ENCODE measurements at places on chromosomes 2 and 18. TPM values are rescaled to one million over a fixed set of nuclear protein-coding genes. Genes with fewer than 3 reads are reported as not detected.

The GREB1L gene
- total RNA-seq: 7.2 TPM

The ERBB4 gene
- 12.7 TPM for total RNA-seq

The CYP26B1 gene
- 11.7 TPM for total RNA-seq

The RAX gene
- not detected for total RNA-seq

The OTOS gene
- not detected for total RNA-seq

The EGR4 gene
- total RNA-seq: not detected

The SERPINB13 gene
- total RNA-seq: not detected

The CERKL gene
- total RNA-seq: not detected

The KCNIP3 gene
- 5.8 TPM for total RNA-seq

The VAMP8 gene
- 9.8 TPM for total RNA-seq

The ITPRIPL1 gene
- 4.4 TPM for total RNA-seq

The CDCA7 gene
- 7.8 TPM for total RNA-seq

The CYS1 gene
- 11.5 TPM for total RNA-seq

The METTL8 gene
- 16.7 TPM for total RNA-seq

The GPR75 gene
- 0.75 TPM for total RNA-seq

The DSG3 gene
- not detected for total RNA-seq

The ABCB11 gene
- 0.04 TPM for total RNA-seq

The CLIP4 gene
- 18.7 TPM for total RNA-seq

The WDR75 gene
- 39.6 TPM for total RNA-seq

The TYW5 gene
- total RNA-seq: 8.2 TPM

The DNAH6 gene
- total RNA-seq: 0.18 TPM

The SERPINB10 gene
- 0.04 TPM for total RNA-seq

The CTLA4 gene
- 0.31 TPM for total RNA-seq

The COL6A3 gene
- 370 TPM for total RNA-seq

The MGAT5 gene
- total RNA-seq: 24.5 TPM

The OTX1 gene
- not detected for total RNA-seq

The SLC8A1 gene
- total RNA-seq: 36.8 TPM

The SLC9A2 gene
- 2.7 TPM for total RNA-seq

The CACNB4 gene
- total RNA-seq: 7.2 TPM

The CGREF1 gene
- 6.7 TPM for total RNA-seq

The SMARCAL1 gene
- total RNA-seq: 9.0 TPM

The ANO7 gene
- total RNA-seq: 0.35 TPM

The CPS1 gene
- total RNA-seq: 2.1 TPM

The CCDC102B gene
- 30.9 TPM for total RNA-seq

The CNRIP1 gene
- 21.1 TPM for total RNA-seq

The UPP2 gene
- total RNA-seq: not detected

The RGPD4 gene
- 0.04 TPM for total RNA-seq

The GPR45 gene
- not detected for total RNA-seq

The CD8B2 gene
- 0.09 TPM for total RNA-seq

The ARMC9 gene
- 6.6 TPM for total RNA-seq

The RAPGEF4 gene
- total RNA-seq: 1.2 TPM

The GEN1 gene
- 10.3 TPM for total RNA-seq

The PDE11A gene
- total RNA-seq: 0.62 TPM

The SPHKAP gene
- total RNA-seq: 26.2 TPM

The MPP4 gene
- 0.18 TPM for total RNA-seq

The NRP2 gene
- 19.9 TPM for total RNA-seq

The TXNDC9 gene
- total RNA-seq: 27.0 TPM

The SH3BP4 gene
- 14.8 TPM for total RNA-seq

The PGAP1 gene
- 12.7 TPM for total RNA-seq

The DSC2 gene
- 3.5 TPM for total RNA-seq

The SLC40A1 gene
- total RNA-seq: 37.4 TPM

The ASXL3 gene
- 8.2 TPM for total RNA-seq

The LIMS3 gene
- total RNA-seq: 2.1 TPM

The DOK6 gene
- total RNA-seq: 4.9 TPM
